ENCODE measurements at places on chromosomes 3 and 15.

GRCh38 chr3:189995129-189995528 lies 125.6 kb downstream of the P3H2 start:
- DNase-seq = no peak

GRCh38 chr3:131518680-131519079 lies 15.9 kb upstream of the MRPL3 start:
- DNase-seq = no peak

DNA sequence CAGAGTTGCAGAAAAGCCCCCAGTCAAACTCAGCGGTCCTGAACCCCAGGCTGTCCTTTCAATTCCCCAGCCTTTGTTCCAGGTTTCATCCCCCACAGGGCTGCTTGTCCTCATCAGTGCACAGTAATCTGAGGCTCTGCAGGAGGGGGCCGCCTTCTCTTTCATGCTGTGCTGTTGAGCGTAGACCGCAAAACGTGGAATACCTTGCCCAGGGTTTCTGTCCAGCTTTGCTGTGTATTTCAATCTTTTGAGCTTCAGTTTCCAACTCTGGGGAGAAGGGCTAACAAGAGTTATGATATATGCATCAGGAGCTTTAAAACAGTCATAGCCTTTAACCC lies 64.8 kb downstream of the FAM43A start:
- no peak for DNase-seq

DNA sequence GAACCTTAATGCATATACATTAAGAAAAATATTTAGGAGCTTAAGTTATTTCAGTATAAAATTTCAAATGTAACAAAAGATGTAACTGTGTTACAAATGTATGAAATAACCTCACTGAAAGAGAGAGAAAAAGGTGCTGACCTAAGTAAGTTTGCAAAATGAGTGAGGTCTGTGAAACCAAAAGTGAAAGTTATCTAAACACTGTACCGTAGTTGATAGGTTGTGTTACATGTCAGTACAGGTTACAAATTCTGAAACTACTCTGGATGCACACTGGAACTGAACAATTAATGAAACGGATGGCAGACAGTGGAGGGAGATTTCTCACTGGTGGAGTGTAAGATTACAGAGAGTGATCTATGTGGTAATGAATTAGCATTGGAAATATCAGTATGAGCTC lies 420.7 kb downstream of the ZNF385D start:
- peak; percentile 12 for DNase-seq

DNA sequence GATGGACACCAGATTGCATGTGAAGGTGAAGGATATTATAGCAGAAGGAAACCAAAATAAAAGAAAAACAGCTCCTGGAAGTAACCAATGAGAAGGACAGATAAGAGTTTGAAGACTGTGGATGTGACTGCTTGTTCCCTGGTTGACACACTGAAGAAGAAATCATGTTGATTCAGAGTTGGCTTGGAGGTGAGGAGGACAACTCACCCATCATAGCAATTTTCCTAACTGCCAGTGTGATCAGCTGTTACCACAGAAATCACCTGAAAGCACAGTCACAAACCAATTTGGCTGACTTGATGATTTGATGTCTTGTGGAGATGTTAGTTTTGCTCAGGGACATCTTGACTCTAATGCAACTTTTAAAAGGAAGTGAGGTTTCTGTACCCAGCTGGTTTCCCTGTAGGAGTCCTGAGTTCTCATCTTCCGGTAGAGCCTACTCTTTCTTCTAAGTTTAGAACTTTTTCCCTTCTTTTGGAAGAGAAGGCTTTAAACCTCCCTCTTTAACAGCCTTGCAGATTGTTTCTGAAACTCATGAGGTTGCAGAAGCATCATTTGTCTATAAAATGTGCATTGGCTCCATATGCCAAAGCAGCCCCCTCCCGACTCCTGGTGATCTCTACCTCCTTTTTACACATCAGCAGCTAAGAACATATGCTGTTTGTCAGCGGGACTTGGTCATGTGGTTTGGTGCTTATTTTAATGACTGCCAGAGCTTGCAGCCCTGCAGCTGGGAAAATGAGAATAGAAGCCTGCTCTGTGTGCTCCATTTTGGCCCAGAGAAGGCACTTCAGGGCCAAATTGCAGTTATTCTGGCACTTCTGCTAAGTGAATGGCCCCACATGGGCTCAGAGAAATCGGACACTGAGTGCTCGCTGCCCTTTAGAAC lies 10.3 kb downstream of the ATG7 start:
- no peak for DNase-seq

DNA sequence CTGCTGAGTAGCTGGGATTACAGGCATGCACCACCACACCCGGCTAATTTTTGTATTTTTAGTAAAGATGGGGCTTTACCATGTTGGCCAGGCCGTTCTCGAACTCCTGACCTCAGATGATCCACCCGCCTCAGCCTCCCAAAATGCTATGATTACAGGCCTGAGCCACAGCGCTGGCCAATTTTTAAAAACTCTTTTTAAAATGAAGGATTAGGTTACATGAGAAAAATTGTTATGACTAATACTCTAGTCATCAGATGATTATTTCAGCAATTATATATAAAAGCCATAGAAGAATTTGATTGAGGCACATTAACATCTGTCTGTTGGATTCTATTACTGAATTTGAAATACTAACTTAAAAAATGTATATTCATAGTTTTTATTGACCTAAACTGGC lies 134.1 kb upstream of the MNS1 start:
- DNase-seq = no peak

GRCh38 chr15:76663529-76663928 lies 241.6 kb downstream of the SCAPER start:
- DNase-seq = no peak

DNA sequence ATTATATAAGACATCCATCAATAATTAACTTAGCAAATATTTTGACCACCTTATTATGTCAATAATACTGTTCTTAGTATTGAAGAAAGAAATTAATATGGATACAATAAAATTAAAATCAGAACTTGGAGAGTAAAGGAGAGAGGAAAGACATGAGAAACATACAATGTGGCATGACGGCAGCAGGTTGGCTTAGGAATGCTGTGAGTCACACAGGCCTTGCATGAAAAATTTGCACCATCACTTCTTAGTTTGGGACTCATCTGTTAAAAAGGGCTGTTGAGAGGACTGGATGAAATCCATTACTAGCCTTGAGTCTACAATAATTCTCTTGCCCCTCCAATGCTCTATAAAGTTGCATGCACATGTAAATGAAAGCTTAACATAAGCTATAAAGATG lies 880.8 kb downstream of the ROBO1 start:
- DNase-seq = peak; percentile 29

DNA sequence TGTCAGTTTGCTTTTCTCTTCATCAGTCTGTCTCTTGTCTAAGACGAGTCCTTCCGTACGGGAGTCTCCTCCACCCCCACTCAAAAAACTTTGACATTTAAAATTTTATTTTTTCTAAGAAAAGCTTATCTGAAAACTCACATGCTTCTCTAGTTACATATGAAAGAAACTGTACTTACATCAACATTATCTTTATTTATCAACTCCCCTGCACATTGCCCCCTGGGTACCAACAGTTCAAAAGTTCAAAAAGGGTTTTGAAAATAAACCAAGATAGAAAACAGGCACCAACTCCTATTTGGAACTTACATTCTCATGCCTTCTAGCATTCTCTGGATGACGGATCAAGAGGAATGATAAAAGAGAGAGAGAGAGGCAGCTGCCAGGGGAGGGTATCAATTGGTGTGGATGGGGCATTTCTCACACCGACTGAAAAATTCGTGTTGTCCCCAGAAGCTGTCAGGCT lies 182.5 kb downstream of the FOXP1 start:
- no peak for DNase-seq

GRCh38 chr3:106673926-106674569 lies 703.2 kb upstream of the CCDC54 start:
- DNase-seq = no peak
